GM12878 (cell line): ENCODE measurements at places on chromosomes 5 and 9. TPM values are rescaled to one million over a fixed set of nuclear protein-coding genes. Genes with fewer than 3 reads are reported as not detected.

The MCC gene
- total RNA-seq = 0.38 and 0.48 TPM in 2 replicates

The CSNK1A1 gene
- 138 and 143 TPM in 2 replicates for total RNA-seq

The CCDC192 gene
- not detected in 2 replicates for total RNA-seq

The UGT3A2 gene
- total RNA-seq = 0.24 TPM in 1 of 2 replicates, not detected in the other

- DNase-seq = no peak
Measured at GRCh38 chr9:116572095-116572748, 114.9 kb upstream of the TRIM32 start.

DNA sequence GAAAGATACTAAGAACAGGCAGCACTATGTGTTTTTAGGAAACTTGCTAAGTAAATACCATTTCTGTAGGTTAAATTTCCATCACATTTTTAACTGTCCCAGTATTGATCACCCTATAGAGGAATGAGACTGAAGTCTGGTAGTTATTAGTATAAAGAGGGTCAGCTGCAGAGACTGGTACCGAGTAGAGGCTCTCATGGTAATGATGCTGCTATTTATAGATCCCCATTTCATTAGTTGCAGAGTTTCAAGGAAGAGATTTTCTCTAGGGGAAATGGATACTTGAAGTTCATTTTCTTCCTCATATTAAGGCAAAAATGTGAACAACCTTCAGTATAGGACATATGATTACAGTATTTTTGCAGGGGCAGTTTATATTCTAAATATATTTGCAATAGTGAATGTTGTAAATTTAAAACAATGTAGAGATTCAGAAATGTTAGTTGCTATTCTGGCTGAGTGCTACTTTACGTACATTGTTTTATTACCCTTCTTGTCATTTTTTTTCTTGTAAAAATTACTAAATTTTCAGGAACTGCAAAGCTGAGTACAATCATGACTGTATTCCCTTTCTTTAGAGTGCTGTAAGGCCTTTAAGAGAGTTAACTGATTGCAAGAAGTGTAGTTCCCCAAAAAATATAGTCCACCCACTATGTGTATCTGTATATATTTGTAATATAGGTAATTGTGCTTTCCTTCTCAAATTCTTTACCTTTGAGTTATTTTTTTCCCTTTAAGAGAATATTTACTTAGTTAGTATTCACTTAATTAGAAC lies 14.7 kb downstream of the PBX3 start:
- no peak for DNase-seq

- DNase-seq = no peak
Measured at GRCh38 chr5:177133853-177134696, 502 bp downstream of the NSD1 start.

DNA sequence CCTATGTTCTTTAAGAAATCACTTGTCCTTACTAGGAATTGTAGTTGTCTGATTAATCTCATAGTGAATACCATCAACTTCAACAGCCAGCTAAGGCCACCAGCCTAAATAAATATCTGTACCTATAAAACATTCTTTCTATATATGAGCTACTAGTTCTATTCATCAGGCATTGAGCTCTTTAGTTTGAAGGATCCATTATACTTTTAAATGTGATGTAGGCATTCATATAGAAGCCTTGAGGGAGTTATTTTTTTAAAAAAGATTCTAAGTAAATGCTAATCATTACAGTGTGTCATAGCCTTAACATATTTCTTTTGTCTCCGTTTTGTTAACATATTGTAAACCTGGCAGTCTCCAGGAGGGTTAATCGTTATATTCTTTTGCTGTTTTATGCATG lies 838.3 kb downstream of the PTPRD start:
- DNase-seq = no peak

- no peak for DNase-seq
Measured at GRCh38 chr5:52469420-52469819, 318.3 kb upstream of the ITGA1 start.

- DNase-seq = no peak
Measured at GRCh38 chr9:29393064-29393463, 1819.8 kb upstream of the C9orf72 start.
